CD4-positive, alpha-beta T cell (primary cell): ENCODE measurements at places on chromosomes 4 and X.

DNA sequence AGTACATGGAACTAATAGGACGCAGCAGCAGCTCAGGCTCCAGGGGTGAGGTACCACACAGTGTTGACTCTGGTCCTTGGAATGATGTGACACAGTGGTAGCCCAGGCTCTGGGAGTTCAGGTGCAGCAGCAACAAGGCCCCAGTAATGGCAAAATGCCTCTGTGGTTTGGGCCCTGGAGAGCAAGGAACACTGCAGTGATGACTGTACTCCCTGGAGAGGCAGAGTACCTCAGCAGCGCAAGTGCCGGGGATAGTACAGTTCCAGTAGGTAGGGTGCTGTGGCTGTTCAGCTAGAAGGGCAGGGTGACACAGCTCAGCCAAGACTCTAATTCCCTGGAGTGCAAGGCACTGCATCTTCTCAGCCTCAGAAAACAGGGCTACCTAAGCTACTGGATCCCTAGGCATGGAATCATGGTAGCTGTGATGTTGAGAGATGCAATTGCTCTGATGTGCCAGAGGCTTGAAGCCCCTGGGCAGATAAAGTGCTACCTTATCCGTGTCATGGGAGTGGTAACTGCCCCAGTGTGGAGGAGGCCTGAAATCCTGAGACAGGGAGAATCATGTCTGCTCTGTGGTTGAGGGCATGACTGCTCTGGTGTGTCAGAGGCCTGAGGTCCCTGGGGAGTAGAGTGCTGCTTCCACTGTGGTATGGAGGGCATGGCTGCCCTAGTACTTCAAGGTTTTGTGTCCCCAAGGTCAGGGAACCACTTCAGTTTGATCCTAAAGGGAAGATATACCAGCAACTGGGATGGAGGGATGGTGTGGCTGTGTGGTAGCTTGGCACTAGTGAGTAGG, 55.2 kb downstream of the AREG start:
- DNase-seq = no peak

- DNase-seq = no peak
These were observed 29.8 kb upstream of the MAGEA11 start for GRCh38 chrX:149682031-149682430.

GRCh38 chrX:33132569-33132968, 78.8 kb downstream of the DMD start:
- DNase-seq = no peak

- DNase-seq = no peak
These were observed 56.9 kb upstream of the INTU start for GRCh38 chr4:127575888-127576287.

DNA sequence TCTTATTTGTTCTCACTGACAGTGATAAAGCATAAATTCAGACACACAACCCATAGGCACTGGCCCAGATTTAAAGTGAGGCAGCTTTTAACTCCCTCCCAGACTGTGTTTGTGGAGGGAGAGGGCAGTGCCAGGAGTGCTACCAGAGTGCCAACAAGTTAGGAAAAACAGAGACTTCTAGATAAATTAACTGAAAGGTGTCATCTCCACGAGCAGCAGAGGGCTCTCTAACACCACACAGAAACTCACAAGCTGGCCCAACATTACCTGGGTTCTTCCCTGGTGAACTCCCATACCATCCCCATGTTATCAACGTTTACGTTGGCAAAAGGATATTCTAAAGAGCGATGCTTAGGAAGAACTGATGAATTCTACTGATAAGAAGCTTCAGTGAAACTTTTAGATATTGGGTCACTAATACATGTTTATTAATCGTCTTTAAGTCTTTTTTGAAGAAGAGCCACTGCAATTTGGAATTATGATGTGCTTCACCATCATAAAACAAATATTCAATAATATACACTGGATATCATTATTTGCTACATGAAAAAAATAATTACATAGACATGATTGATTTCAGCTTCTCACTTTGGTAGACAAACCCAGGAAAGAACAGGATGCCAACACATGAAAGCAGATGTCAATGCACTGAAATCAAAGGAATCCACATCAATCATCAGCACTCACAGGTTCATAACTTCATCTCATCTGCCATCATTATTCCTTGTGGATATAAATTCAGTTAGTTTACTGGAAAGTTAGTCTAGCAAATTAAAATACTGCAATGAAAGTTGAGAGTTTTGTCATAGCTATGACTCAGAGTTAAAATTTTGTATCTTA, 121.2 kb upstream of the NAP1L5 start:
- peak; percentile 38 for DNase-seq

DNA sequence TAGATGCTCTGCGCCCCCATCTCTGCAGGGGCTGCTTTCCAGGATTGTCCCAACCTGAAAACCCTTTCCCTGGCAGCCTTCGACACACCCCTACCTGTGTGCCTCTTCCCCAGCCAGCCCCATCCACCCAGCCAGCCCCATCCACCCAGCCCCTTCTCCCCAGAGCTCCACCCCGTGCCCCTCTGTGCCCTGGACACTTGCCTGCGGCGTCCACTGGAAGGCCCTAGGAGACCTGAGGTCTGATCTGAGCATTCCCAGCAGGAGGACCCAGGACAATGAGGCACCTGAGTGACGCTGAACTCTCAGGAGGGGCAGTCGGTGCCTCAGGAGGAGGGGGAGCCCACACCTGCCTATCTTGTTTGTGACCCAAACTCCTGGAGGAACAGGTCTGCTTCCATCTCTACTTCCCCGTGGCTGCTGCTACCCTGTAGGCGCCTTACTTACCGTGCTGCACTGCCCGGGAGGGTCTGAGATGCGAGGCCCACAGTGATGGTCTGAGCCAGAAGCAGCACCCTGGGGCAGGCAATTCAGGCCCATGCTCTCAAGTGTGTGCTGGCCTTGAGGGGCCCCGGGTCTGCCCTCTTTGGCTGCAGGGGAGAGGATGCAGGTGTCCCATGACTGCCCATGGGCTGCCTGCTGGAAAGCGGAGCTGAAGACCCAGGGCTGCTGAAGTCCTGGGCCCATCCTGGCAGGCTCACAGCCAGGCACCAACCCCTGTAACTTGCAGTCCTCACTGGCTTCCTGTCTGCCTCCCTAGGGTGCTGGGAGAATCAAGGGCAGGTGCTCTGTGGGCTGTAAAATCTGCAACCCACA, 4.9 kb downstream of the LRPAP1 start:
- peak; percentile 6 for DNase-seq

DNA sequence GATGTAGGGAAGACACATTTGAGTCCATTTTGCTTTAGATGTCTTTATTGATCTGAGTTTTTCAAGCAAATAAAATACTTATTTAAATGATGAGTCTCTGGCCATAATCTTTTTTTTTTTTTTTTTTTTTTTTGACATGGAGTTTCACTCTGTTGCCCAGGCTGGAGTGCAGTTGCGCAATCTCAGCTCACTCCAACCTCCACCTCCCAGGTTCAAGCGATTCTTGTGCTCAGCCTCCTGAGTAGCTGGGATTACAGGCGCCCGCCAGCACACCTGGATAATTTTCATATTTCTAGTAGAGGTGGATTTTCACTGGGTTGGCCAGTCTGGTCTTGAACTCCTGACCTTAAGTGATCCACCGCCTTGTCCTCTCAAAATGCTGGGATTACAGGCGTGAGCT, 194.5 kb upstream of the MAD2L1 start:
- DNase-seq = no peak

- no peak for DNase-seq
These were observed 121.2 kb downstream of the VCX2 start for GRCh38 chrX:8049827-8050226.

DNA sequence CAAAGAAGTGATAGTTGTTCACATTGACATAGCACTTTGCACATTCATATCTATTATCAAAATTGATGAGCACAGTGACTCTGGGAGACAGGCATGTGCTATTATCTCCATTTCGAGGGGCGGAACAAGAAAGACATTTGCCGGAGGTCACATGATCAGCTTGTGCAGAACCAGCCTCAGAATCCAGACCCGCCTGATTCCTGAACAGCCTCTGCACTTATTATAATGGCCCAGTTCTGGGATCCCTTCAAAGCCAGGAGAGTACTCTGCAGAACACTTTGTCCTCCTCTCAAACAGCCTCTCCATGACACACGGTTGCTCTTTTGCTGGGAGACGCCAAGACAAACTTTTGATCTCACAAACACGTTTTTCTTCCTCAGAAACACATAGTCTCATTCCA, 48.4 kb downstream of the RWDD4 start:
- DNase-seq = no peak

DNA sequence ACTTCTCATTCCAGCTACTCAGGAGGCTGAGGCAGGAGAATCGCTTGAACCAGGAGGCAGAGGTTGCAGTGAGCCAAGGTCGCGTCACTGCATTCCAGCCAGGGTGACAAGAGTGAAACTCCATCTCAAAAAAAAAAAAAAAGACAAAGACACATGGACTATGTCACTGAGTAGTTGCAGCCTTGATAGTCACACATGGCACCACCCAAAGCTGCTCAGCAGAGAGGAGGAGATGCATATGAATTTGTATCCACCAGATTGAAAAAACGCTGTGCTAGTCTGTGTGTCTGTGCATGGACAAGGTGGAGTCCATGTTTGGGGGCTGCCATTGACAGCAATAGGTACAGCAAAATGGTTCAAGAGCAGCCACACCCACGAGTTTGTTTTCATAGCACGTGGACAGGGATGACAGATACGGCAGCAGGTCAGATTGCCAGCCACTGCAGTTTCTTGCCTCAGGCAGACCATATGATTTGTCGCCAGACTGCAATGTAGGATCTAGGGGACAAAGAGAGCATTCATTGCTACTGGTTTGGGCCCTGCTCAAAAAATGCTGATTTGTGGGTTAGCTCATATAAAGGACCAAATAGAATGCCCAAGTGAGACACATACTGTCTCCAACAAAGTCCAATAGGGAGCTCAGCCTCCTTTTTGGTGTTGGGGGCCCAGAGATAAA, 89.9 kb downstream of the CEP135 start:
- no peak for DNase-seq

DNA sequence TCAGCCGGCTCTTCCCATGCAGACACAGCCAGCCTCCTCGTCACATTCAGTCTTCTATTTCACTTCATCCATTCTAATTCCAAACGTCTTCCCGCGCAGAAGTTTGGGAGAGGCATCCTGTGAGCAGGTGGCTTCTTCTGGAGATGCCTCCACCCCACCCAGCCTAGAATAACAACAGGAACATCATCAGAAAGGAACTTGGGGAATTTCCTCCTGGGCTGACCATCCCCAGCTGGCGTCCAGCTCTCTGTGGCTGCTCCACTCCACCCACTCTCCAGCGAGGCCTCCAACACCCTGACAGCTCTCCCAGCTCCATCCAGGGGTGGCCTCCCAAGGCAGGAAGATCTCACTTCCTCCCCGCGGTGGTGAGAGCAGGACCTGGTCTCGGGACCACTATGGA, 5.5 kb upstream of the C4orf50 start:
- DNase-seq = no peak

GRCh38 chr4:74156521-74156920, 1.4 kb upstream of the MTHFD2L start:
- no peak for DNase-seq

GRCh38 chr4:159607809-159608208, 504.9 kb downstream of the RAPGEF2 start:
- no peak for DNase-seq

- peak; percentile 60 for DNase-seq
These were observed 13.9 kb upstream of the PRDM8 start for GRCh38 chr4:80183250-80184052.

DNA sequence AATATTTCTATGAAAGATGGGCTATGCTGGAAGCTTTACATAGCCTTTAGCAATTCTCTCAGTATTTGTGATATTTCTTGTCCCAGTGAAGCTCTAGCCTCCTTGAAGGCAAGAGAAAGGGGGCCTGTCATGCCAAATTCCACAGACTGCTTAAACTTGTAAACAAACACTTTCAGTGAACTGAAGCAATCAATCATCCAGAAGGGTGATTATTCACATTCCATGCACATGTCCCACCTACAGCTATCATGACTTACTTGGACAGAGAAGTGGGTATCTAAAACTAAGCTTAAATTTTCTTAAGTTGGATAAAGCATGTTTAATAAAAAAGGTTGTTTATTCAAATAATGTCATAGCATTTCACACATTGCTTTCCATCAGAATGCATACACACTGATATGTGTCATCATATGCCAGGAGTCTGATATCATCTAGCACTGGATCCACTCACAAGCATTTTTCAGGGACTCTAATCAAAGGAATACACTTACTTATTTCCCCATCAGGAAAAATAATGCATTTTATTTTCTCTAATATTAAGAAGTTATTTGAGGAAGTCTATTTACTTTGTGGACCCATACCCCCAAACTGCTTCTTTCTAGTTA, 1.2 kb upstream of the FSTL5 start:
- DNase-seq = no peak

GRCh38 chr4:147714575-147715401, 17.1 kb upstream of the ARHGAP10 start:
- no peak for DNase-seq

DNA sequence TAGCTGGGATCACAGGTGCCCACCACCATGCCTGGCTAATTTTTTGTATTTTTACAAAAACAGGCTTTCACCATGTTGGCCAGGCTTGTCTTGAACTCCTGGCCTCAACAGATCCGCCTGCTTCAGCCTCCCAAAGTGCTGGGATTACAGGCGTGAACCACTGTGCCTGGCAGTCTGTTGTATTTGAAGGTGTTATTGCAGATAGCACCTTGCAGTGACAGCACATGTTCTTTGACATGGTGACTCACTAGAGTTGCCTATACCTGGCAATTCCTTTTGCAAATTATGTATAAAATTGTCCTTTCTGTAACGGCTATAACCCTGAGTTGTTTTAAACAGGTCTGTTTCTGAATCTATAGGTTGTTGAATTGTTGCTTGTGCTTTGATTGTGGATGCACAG, 7.9 kb downstream of the OGT start:
- DNase-seq = no peak

GRCh38 chr4:158599765-158600498, 71.8 kb downstream of the C4orf46 start:
- no peak for DNase-seq

GRCh38 chr4:78336093-78336943, 215.3 kb upstream of the ANXA3 start:
- DNase-seq = no peak

DNA sequence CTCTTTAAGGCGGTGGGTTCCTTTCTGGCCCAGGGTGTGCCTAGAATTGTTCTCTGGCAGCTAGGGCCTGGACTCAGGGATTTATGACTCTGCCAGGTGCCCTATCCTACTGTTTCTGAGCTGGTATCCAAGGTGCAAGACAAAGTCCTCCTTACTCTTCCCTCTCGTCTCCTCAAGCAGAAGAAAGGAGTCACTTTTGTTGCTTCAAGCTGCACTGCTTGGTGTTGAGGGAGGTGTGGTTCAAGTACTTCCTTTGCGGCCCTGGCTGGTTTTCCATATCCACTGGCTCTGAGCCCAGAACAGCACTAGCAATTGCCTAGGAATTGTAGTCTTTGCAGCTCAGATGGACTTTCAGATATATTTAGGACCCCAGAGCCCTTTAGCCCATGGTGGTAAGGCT, 39.3 kb downstream of the RTL3 start:
- no peak for DNase-seq

- DNase-seq = peak; percentile 61
These were observed 450 bp downstream of the ACSL1 start for GRCh38 chr4:184825141-184825895.

GRCh38 chr4:72410158-72410557, 158.9 kb downstream of the ADAMTS3 start:
- no peak for DNase-seq

- DNase-seq = peak; percentile 13
These were observed 33.8 kb downstream of the LONRF3 start for GRCh38 chrX:119008110-119008744.
